ENCODE measurements at places on chromosomes 5 and 9.

GRCh38 chr5:35246411-35246810 is 16.1 kb upstream of the PRLR start:
- DNase-seq = no peak

DNA sequence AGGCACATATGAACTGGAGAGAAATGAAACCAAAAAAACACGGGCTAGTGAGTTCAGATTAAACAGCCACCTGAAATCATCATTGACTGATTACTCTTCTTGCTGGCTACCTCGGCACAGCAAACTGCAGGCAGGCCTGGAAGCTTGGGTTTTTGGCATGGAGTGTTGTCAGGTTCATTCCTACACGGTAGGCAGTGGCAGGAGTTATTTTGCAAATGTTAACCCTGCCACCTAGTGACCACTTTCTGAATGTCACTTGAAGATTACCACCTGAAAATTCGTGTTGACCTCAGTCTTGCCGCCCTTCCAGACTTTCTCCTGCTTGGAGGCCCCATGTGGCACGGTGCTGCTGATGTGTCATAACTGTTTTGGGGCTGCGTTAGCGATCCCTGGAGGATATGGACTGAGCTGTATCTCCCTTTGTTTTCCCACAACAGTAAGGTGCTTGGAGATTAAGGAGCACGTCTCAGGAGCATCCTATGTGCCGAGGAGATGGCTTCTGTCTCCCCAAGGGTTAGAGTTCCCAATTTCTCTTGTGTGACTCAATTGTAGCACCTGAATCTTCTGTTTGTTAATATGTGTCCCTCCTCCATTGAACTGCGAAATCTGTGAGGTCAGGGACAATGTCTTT is 12.7 kb upstream of the CD180 start:
- peak; percentile 82 for DNase-seq

DNA sequence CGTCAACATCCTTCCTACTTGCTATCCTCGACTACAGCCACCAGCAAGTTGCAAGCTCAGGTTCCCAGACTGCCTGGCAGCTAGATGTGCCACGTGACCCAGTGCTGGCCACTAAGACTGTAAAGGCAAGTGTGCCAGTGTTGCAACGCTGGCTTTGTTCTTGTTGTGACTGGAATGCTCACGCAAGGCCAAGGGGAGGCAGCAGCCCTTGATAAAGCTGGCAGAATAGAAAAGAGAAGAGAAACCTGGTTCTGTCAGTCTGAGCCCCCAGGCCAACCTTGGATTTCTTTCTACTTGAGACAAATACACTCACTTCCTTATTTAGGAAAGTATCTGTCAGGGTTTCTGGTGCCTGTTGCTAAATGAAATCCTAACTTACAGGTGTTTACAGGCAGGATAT is 113.0 kb downstream of the KLHL3 start:
- DNase-seq = peak; percentile 41

DNA sequence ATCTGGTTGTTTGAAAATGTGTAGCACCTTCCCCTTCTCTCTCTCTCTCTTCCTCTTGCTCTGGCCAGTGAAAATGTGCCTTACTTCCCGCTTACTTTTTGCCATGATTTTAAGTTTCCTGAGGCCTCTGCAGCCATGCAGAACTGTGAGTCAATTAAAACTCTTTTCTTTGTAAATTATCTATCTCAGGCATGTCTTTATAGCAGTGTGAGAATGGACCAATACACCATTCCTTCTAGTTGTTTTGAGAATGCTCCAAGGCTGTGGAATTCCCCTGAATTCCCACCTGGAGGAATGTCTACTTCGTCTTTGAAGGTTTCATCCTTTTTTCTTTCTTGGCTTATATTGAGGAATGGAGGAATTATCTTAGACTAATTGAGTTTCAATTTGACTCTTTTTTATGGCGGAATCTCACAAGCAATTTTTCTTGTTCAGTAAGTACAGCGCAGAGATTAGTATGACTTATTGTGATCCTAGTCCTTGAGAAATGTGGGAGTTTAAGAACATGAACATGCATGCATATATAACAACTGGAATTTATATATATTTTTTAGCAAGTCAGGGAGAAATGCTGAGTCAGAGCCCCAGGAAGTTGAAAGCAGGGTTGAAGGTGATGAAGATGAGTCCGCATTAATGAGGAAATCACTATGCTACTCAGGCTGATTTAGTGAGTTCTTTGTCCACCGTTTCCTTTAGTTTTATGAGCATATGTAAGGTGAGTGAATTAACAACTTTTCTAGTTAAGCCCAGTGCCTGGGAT is 488.1 kb upstream of the ADAMTS16 start:
- DNase-seq = no peak

- no peak for DNase-seq
Measured at GRCh38 chr9:127159949-127160610, 37.6 kb upstream of the ANGPTL2 start.

DNA sequence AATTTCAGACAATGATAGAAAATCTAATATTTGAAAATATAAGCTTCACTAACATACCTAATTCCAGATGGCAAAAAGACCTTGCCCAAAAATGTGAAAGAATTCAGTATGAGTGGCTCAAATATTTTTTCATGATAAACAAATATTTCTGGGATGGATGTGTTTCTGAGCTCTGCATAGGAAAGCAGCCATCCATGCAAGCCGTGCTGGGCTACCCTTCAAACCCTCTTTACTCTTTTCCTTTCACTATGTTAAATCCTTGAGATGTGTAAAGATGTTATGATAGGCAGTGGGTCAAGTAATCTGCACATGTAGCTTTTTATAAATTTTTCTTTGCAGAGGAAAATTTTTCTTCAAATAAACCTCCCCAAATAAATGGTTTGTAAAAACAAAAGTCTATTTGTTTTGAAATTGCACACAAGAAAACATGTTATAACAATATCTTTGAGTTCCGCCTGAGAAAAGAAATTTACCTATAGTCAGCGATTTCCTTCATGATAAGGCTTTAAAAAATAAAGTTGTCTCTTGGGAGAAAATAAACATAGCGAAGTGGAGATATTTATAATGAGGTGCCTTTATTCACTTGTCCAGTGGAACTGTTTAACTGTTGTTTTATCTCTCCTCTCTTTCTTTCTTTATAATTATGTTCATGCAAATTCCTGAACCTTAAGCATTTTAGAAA is 154.3 kb upstream of the PITX1 start:
- no peak for DNase-seq

- DNase-seq = no peak
Measured at GRCh38 chr9:129999141-129999510, 43.9 kb downstream of the FNBP1 start.

- DNase-seq = no peak
Measured at GRCh38 chr9:126614088-126614454, 343 bp downstream of the LMX1B start.

- no peak for DNase-seq
Measured at GRCh38 chr9:136090768-136091581, 4.1 kb downstream of the NACC2 start.

DNA sequence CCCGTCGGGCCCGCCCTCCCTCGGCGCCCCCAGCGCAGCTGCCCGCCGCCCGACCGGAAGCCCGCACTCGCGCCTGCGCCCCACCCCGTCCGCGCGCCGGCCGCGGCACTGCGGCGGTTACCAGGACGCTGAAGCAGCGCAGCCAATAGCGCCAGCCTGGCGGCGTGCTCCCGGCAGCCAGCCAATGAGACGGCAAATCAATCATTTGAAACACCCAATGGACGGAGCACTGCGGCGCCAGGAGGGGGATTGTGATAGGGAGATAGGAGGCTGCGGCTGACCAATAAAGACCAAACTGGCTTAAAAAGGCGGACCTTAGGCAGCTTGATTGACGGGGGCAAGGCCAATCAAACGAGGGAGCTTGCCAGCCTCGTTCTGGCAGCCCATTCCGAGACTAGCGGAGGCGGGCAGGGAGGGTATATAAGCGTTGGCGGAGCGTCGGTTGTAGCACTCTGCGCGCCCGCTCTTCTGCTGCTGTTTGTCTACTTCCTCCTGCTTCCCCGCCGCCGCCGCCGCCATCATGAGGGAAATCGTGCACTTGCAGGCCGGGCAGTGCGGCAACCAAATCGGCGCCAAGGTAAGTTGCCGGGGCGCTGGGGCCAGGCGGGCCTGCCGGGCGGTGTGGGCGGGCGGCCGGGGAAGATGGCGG is at the start of gene TUBB4B:
Gene TUBB4B (plus strand): TSS at position 447 of the 649 bp plus-strand sequence. CDS start 74 bp downstream, at position 521.
- peak; percentile 99 for DNase-seq

- DNase-seq = no peak
Measured at GRCh38 chr9:134533850-134534588, 107.6 kb upstream of the COL5A1 start.

GRCh38 chr5:1292846-1293415 is 1.9 kb downstream of the TERT start:
- no peak for DNase-seq

GRCh38 chr9:6355728-6356127 is 27.6 kb downstream of the TPD52L3 start:
- no peak for DNase-seq

DNA sequence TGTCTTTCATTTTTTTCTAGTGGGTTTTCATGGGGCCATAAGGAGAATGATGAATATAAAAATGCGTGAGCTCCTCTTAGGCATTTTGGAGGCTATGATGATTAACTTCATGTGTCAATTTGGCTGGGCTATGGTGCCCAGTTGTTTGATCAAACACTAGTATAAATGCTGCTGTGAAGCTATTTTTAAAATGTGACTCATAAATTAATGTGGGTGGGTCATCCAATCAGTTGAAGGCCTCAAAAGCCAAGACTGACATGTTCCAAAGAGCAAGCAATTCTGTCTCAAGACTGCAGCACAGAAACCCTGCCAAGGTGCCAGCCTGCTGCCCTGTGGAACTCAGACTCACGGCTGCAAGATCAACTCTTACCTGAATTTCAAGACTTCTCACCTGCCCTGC is 24.4 kb upstream of the ICE1 start:
- no peak for DNase-seq

DNA sequence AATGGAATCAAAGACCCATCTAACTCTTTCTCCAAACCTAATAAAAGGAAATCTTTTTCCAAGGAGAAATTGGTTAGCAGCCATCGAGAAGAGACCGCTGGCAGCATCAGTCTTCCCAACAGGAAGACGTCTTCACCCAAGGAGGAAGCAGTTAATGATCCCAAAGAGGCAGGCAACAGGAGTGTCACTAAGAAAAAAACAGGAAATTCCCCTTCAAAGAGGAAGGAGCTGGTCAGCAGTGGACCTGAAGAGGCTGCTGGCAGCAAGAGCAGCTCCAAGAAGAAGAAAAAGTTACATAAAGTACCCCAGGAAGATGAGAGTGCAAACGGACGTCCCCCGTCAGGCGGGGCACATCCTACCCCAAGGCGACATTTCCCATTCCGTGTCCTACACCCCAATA is 143.7 kb downstream of the ELAVL2 start:
- DNase-seq = no peak

DNA sequence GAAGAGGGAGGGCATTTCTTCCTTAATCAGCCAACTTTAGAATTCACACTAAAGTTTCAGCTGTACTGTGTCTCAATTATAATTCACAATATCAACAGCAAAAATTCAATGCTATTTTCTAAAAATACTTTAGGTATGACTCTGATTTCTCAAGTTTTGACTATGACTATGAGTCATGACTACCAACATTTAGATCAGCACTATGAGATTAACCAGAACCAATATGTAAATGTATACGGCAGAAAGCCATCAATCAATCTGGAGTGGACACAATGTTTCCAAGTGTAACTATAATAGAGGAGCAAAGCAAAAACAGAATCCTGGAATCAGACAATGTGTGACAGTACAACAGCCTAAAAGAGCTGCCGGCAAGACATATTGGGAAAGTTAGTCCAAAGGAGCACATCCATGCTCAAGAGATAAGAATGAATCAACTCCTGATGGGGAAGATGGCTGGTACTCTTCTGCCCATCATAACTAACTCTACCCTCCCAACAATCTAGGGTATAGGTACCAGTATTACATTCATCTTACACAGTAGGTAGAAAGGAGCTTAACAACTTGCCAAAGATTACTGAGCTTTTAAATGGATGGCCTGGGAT is 294.4 kb downstream of the SEMA5A start:
- no peak for DNase-seq

- DNase-seq = no peak
Measured at GRCh38 chr9:32500768-32501167, 25.2 kb downstream of the RIGI start.

DNA sequence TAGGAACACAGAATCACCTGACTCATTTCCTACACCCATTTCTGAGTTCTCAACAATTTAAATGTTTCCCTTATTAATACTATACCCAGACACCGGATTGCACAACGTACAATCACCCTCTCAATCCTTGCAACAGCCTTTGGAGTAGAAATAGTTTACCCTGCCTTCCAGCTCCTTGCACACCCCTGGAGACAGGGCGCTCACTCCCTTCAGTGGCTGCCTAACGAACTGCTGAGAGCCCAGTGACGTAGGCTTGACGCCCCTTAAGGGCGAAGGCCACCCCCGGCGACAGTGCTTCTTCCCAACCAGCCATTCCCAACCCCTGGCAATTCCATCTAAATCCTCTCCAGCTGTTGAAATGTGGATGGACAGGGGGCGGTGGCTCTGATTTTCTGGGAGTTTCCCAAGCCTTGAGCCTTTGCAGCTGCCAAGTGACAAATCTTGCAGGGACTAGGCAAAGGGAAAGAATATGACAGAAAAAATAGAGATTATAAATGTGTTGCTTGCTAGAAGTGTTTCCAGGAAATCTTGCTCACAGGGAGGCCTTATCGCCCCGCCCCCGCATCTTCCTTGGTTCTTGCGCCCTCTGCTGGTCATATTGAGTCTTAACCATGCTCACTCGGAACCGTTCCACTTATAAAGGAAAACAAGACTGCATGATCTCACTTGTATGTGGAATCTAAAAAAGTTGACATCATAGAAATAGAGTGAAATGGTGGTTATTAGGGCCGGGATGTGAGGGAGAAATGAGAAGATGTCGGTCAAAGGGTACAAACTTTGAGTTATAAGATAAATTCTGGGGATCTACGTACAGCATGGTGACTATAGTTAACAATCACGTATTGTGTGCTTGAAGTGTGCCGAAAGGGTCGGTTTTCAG is 7.6 kb upstream of the BARX1 start:
- peak; percentile 83 for DNase-seq

- no peak for DNase-seq
Measured at GRCh38 chr5:167839065-167839464, 452.4 kb upstream of the WWC1 start.

GRCh38 chr5:136101884-136102283 is 30.8 kb upstream of the SMAD5 start:
- no peak for DNase-seq

GRCh38 chr5:2762744-2763532 is 11.5 kb upstream of the IRX2 start:
- no peak for DNase-seq

GRCh38 chr9:75626860-75627259 is 263.6 kb upstream of the PCSK5 start:
- no peak for DNase-seq

DNA sequence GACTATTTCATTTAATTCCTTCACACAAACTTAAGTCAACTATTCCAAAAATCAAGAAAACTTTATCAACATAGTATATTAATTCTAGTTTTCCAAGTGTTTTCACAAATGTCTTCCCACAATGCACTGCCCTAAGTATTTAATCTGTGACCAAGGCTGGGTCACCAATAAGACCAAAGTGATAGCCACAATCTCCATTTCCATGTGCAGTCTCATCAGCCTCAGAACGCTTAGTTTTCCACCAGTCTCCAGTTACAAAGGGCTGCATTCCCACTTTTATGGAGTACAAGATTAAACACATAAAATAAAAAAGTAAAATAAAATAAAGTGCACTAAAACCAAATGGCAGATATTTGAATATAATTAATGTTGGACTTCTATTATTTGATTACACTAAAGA is 371.6 kb upstream of the CCNH start:
- no peak for DNase-seq

GRCh38 chr5:167730121-167730520 is 561.3 kb upstream of the WWC1 start:
- DNase-seq = no peak

All from mucosa of gallbladder (tissue), 1 donor.